Neural progenitor cell (in vitro differentiated cells): ENCODE measurements at places on chromosomes 7 and 10. TPM values are rescaled to one million over a fixed set of nuclear protein-coding genes. Genes with fewer than 3 reads are reported as not detected.
A peak's percentile ranks its signal among the peaks of the same experiment; 100 is the strongest.

DNA sequence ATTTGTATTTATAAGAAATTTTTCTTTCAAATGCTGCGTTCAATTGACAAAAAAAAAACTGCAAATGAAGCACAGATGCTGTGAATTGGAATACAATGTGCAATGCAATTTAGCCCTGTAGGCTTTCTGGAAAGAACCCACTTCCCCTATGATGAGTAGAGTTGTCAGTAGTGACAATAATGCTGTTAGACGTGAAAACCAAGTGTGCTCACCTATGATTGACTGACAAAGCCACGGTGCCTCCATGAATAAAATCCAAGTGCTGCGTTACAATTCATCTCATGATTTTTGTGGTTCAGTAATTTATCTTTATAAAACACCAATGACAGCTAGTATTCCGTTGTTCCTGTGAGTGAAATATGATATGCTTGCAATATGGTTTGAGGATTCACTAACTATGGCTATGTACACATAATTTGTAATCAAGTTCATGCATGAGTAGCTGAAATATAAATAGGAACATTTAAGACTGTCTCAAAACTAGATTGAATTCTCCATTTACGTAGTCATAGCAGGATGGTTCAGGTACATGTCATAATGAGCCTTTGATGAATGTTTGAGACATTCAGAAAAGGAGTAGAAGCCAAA lies 1160.3 kb downstream of the CNTNAP2 start:
- no peak for DNase-seq

GRCh38 chr7:29102558-29103151 lies 43.7 kb downstream of the CPVL start:
- DNase-seq, result peak; percentile 69

DNA sequence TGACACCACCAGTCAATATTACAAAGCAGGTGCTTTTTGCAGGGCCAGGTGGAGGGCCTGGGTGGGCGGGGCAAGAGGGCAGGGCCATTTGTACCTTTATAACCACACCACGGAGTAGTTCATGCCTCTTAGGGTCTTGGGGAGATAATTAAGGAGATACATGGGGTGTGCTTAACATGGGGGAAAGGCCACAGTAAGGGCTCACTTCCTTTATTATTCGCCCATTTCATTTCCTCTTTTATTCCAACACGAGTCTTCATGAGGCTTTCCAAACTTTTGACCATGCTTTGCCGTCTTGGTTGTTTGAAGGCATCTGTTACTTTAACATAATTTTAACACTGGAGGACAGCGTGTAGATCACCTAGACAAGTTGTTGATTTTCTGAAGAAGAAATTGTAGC lies 33.3 kb upstream of the LYZL2 start:
- no peak for DNase-seq

GRCh38 chr7:116706668-116707126 lies 34.7 kb downstream of the MET start:
- no peak for DNase-seq

- no peak for DNase-seq
Observed at GRCh38 chr10:107037192-107038122, 127.0 kb downstream of the SORCS1 start.

Gene PRRT4
- 0.68 TPM in 1 of 2 replicates, not detected in the other for total RNA-seq

Gene IRF5
- total RNA-seq, result 0.22 and 0.28 TPM in 2 replicates

Gene TLX1
- not detected in 2 replicates for total RNA-seq

GRCh38 chr10:61890430-61890829 lies 11.1 kb upstream of the ARID5B start:
- no peak for DNase-seq

DNA sequence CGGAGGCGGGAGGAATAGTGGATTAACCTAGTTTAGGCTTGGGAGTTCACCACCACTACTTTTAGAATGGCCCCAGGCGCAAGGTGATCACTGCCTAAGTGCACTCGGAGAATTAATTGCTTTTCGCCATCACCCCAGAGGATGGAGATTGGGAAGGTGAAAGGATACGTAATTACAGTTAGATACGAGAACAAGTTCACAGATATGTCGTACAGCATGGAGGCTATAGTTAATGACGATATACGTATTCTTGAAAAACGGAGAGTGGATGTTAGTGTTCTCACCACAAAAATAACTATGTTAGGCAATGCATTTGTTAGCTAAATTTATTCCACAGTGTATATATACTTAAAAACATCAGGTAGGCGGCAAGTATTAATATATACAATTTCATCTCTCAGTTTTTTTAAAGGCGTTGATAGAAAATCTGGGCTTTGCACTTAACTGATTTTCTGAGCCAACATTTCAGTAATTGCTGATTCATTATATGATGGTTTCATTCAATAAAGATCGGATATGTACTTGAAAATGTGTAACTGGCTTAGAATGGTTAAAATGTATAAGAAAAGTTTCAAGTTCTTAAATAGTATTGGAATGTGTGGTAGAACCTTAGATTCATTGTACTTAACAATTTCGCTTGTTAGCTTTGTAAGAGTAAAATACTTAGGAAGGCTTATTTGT lies 683 bp downstream of the CDC123 start:
- no peak for DNase-seq

Gene CASTOR2
- total RNA-seq, result 11.7 and 24.9 TPM in 2 replicates

Gene GSTO2
- total RNA-seq, result 4.9 and 7.6 TPM in 2 replicates

GRCh38 chr10:96389785-96390184 lies 31.0 kb upstream of the OPALIN start:
- no peak for DNase-seq

GRCh38 chr7:28005075-28005846 lies 175.3 kb downstream of the JAZF1 start:
- no peak for DNase-seq

Gene CARD11
- 0.75 and 0.87 TPM in 2 replicates for total RNA-seq

GRCh38 chr7:137879357-137880158 lies 32.8 kb upstream of the DGKI start:
- DNase-seq, result peak; percentile 47

- DNase-seq, result no peak
Observed at GRCh38 chr7:39035903-39036302, 58.2 kb downstream of the POU6F2 start.

DNA sequence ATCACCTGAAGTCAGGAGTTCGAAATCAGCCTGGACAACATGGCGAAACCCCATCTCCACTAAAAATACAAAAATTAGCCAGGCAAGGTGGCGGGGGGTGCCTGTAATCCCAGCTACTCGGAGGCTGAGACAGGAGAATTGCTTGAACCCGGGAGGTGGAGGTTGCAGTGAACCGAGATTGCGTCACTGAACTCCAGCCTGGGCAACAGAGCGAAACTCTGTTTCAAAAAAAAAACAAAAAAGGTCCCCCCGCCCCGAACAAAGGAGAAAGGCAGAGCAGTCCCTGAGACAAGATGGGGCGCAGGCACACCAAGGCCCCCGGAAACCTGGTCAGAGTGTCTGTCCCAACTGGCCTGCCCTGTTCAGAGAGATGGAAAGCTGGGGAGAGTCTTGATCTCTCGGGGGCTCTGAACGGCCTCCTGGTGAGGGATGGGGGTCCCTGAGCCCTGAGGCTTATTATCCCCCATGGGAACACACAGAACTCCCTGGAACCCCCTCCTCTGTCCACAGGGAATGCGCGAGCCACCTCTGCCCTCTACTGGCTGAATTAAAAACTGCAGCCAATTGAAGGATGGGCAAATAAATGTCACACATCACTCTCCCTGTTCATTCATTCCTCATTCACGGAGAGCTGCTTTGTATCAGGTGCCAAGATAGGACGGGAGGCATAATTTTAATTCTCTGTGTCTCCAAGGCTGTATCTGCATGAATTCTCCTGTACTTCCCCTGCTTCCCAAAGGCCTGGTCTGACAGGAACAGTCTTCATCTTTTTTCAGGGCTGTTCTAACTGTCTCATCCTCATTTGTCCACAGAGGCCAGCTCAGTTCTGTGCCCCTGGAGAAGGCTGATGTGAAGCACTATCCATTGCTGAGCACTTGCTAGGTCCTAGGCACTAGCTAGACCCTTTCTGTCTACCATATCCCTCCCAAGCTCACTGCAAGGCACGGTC lies 28.9 kb downstream of the MAT1A start:
- peak; percentile 63 for DNase-seq

GRCh38 chr7:17038783-17039170 lies 157.0 kb upstream of the AGR3 start:
- DNase-seq, result no peak

DNA sequence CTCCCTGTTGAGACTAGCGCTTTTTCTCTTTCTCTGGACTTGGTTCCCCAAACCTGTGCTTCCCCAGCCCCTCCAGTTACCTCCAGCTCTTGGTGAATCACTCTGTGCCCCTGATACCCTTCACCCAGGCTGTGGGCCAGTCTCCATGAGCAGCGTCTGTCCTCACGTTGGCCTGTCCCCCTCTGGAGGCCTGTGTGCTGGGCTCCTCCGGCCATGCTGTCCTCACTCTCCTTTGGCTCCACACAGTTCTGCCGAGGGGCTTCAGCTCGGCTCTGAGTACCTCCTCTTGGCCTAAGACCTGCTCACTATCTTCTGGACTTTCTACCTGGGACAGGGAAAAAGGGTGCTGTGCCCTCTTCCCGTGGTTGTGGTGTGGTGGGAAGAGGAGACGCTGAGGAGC lies 140.2 kb upstream of the TNS3 start:
- DNase-seq, result no peak

- DNase-seq, result no peak
Observed at GRCh38 chr7:24898691-24899090, 81.3 kb downstream of the OSBPL3 start.
